ENCODE measurements at places on chromosomes 16 and 17.

- DNase-seq, result no peak
These were observed 19.0 kb downstream of the CENPX start for GRCh38 chr17:82003411-82004381.

- no peak for DNase-seq
These were observed 204.1 kb downstream of the COPRS start for GRCh38 chr17:31654936-31655335.

DNA sequence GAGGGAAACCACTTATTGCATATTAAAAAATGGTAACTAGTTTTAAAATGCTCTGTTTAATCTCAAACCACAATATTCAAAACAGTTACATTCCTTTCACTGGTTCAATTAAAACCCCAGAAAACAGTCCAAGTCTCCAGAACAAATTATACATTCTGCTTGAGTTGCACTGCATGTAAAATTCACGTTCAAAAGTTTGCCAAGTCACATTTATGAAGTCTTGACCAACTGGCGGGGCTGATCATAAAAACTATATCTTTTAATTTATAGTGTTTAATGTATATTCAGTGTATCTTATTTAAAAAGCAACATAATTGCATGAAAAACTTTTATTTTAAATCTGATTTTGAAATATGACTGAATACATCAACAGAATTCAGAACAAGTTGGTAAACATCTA is 25.0 kb downstream of the CPPED1 start:
- no peak for DNase-seq

DNA sequence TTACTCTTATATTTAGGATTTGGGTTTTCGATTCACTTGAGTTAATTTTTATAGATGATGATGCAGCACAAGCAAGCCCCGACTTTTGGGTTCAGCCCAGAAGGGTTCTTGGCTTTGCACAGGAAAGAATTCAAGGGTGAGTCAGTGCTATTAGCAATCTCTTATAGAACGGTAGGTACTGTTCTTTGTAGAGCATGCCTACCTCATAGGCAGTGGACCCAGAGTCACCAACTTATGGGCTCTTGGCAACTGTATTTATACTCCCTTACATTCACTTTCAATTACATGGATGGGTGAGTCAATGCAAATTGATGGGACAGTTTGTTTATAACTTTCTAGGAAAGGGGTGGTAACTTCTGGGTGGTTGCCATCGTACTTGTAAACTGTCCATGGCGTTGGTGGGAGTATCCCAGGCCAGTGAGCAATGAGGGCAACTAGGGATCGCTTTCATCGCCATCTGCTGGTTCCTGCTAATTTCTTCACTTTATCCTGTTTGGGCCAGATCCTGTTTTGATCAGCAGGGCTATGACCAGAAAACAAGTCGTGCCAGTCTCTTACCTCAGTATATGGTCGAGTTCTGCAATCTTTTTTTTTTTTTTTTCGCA is 362.6 kb downstream of the CNTNAP4 start:
- peak; percentile 7 for DNase-seq

DNA sequence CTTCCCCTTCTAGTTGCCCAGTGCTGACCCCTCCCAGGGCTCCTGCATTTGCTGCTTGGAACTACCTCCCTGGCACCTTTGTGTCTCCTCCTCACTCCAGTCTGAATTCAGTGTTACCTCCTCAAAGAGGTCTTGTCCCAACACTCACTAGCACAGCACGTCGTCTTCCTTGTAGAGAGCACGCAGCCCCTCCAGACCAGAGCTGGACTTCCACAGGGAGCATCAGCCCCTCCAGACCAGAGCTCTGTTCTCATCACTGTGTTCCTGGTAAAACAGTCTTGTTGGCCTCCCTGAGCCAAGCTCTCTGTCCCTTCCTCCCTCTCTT is 27.8 kb upstream of the MGAT5B start:
- DNase-seq, result no peak

DNA sequence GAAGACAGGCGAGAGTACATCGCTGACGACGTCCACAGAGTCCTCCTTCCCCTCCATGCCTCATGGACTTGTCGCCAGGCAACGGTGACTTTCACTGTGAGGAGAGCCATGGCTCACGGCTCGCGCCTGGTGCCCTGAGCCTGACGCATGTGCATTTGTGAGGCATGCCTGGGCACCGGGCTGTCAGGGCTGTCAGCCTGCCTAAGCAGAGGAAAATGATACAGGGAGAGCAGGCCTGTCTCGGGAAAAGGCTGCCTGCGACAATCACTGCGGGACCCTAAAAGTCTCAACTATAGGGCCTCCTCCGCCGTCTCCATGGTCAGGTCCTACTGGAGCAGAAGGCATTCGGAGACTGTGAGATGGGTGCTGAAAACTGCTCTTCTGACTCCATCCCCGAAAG is 135.5 kb upstream of the WSB1 start:
- no peak for DNase-seq

All from putamen (tissue), 1 donor.